ENCODE measurements at places on chromosomes 13 and 19.
A peak's percentile ranks its signal among the peaks of the same experiment; 100 is the strongest.

DNA sequence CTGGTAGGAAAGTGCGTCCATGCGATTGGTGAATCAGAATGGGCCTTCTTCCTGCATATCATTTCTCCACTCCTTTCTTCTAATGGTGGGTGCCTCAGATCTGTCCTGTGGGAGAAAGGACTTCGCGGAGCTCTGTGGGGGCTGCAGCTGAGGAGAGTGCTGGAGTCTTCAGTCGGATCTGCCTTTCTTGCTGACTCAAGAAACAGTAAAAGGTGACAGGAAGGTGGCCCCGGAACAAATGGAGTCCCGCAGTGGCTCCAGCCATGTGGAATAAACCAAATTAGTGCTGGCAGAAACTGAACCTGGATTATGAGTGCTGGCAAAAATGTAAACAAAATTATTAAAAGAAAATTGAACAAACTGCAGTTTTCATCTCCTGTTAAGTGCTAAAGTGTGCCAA lies 15.1 kb upstream of the GAS6 start:
- no peak for DNase-seq

- peak; percentile 62 for DNase-seq
Measured at GRCh38 chr19:49937750-49938381, 8.6 kb upstream of the NUP62 start.

DNA sequence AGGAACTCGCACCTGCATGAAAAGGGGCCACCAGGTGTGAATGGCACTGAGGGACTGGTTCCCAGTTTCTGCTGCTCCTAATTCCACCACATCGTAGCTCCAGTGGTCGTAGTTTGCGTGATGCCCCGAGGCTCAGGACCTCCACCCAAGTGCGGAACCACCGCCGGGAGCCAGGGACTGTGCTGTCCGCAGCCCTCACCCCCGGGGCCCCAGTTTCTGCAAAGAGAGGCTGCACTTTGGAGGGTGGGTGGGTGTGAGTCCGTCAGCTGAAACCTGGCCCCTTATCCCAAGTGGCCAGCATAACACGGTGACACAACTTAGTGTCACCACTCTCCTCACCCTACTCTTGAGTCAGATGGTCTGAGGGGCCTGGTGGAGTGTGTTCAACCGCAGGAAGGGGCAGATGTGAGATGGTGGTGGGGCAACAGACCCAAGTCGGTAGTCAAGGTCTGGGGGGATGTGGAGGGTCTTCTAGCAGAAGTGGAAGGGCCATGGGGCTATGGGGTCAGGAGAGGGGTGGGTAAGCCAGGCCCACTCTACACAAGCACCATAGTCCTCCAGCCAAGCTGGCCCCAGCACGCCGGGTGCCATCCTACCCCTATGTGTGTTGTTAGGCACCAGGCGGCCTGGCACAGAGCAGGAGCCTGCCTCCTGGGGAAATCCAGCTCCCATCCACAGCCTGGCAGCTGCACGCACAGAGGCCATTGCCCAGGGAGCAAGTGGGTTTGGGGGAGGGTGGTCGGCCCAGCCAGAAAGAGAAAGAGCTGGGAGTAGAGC lies 1301.6 kb downstream of the UQCRFS1 start:
- no peak for DNase-seq

DNA sequence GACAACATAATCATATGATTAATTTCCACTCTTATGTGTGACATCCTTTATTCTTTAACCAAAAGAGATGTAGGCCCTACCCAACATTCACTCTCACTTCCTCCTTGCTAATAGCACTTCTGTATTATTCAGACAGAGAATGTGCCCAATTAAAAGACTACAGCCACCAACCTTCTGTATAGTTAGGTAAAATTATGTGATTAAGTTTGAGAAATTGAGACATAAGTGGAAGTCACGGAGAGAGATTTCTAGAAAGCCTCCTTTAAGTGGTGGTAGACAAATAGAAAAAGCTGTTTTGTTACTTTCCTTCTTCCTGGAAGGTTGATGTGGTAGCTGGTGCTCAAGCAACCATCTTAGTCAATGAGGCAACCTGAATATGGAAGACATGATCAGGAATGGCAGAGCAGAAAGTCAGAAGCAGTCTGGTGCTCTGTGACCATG lies 14.8 kb downstream of the EPSTI1 start:
- DNase-seq, result no peak

- DNase-seq, result no peak
Measured at GRCh38 chr13:104740641-104741222, 1674.5 kb upstream of the SLC10A2 start.

DNA sequence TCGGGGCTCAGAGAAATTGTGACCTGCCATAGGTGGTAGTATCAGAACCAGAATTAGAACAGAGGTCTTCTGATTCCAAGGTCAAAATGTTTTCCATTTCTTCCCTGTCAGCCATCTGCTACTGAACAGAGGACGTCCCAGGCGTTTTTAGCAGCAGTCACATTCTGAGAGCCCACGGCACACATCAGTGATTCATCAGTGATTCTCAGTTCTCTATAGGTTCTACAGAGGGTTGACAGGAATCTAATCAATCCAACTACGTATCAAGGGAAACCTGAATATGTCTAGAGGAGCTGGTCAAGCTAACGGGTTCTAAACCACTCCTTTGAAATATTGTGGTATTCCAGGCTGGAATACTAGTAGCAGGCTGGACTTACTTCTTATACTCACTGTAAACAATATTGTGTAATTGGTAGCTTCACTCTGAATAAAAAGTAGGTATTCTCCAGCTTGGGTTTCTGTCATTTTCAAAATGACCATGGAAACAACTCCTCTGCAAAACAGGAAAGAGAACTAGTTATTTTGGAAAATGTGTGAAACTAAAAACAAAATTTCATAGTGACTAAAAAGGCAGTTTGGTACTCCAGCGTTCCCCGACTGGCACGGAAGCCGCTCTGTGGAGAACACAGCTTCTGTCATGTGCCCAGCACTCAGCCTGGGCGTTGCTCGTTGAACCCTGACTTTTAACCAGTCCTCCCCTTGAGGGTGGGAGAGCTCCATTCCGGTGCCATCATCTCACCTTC lies 43.2 kb downstream of the FLT3 start:
- DNase-seq, result no peak

DNA sequence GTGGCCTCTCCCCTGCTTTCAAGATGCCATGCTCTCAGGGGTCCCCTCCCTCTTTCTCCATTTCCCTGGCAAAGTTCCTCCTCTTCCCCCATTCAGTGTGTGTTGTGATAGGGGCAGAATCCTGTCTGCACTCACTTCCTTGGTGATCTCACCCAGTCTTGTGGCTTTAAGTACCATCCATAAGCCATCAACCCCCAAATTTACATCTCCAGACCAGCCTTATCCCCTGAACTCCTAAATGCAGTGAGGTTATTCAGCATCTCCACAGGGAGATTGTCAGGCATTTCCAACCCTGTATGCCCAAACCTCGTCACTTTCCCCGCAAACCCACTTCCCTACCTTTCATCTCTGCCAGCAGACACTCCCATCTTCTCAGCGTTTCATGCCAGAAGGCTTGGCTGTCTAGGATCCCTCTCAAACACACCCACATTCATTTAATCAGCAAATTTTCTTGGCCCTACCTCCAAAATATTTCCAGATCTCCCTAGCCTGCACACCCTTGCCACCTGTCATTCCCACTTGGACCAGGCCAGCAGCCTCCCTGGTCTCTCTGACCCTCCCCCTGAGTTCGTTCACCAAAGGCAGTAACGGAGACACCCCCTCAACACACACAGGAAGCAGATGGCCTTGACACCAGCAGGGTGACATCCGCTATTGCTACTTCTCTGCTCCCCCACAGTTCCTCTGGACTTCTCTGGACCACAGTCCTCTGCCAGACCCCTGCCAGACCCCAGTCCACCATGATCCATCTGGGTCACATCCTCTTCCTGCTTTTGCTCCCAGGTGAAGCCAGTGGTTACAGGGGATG lies at the start of gene HCST:
TSS of gene HCST (plus strand) at position 676 of the 808 bp plus-strand sequence. CDS start at position 741, 65 bp downstream.
- DNase-seq, result no peak

- no peak for DNase-seq
Measured at GRCh38 chr19:48386981-48387380, 4.4 kb downstream of the KDELR1 start.

- no peak for DNase-seq
Measured at GRCh38 chr19:49853852-49854377, 3.0 kb downstream of the PTOV1 start.

- no peak for DNase-seq
Measured at GRCh38 chr13:78137404-78138142, 218.9 kb upstream of the EDNRB start.

DNA sequence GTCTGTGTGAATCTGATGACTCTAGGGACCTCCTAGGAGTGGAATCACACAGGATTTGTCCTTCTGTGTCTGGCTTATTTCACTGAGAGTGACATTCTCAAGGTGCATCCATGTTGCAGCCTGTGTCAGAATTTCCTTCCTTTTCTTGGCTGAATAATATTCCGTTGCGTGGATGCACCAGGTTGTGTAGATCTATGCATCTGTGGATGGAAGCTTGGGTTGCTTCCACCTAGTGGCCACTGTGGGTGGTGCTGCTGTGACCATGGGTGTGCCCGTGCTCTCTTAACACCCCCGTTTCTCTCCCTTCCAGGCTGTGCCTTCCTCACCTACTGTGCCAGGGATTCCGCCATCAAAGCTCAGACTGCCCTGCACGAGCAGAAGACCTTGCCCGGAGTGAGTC lies 26.2 kb downstream of the CELF5 start:
- DNase-seq, result no peak

DNA sequence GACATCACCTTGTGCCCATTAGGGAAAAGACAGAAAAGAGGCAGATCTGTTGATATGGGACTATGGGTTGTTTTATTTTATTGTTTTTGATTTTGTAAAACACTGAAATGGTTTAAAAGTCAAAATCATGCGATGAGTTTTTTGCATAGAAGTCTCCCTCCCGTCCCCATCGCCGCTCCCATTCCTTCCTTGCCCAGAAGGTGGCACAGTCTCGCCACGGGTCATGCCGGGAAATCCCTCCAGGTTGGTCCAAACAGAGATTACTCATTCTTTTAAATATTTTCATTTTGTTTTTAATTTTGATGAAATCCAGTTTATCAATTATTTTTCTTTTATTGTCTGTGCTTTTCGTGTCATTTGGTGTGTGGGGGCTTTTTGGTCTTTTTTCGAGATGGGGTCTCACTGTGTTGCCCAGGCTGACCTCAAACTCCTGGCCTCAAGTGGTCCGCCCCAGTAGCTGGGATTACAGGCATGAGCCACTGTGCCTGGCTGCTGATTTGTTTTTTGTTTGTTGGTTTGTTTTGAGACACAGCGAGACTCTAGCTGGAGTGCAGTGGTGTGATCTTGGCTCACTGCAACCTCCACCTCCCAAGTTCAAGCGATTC lies 9.2 kb downstream of the PGPEP1 start:
- no peak for DNase-seq

GRCh38 chr19:57934820-57935665 lies at the start of gene ZNF418:
Gene ZNF418 (minus strand): TSS chr19:57935402. CDS start chr19:57933822, 1,580 bp downstream.
- no peak for DNase-seq

GRCh38 chr19:1453525-1454364 lies 3.8 kb downstream of the APC2 start:
- DNase-seq, result no peak

DNA sequence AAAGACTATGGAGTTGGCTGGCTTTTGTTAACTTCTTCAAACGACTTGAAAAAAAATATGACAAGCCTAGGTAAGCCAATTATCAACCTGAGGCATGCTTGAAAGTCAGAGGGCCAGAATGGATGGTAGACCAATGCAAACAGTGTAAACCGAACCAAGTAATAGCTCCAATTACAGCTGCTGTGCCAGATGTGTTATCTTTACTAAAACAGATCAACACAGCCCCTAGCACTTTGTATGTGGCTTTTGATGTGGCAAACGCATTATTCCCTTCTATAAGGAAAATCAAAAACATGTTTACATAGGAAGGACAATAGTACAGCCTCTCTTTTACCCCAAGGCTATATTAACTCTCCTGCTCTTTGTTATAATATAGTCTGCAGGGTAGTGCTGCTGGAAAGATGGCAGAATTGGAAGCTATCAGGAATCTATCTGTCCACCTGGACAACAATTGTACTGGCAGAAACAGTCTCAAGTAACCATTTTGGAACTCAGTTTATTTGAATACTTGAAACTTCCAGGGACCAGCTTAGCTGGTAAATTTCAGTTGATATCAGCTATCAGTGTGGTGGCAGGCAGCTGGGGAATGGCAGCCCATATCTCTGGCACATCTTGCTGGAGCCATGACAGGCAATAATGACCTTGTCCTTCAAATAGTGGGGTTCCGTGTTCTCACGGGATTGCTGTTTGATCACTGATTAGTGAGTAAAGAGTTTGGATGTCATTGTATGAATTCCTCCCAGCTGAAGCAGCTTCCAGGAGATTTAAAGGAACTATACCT lies 144.4 kb upstream of the WASF3 start:
- DNase-seq, result no peak

DNA sequence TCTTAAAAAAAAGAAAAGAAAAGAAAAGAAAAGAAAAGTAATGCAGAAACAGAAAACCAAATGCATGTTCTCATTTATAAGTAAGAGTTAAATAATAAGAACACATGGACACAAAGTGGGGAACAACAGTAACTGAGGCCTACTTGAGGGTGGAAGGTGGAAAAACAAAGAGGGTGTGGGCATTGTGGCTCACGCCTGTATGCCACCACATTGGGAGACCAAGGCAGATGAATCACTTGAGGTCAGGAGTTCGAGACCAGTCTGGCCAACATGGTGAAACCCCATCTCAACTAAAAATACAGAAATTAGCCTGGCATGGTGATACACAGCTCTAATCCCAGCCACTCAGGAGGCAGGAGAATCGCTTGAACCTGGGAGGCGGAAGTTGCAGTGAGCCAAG lies 8.1 kb downstream of the ZNF708 start:
- DNase-seq, result no peak

DNA sequence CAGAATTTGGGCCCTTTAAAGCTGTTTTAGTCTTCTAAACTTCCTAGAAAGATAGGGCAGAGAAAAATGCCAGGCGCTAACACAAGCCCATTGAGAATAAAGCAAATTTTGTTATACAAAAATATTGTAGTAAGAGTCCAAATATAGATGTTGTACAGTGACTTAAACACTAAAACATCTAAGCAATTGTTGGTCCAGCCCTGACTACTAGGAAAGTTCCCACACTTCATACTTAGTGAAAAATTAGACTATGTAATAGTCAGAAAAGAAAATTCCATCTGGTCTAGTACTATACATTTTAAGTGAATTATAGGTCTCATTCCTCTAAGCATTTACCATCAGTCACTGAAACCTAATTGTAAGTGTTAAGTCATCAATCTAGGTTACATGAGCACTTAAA lies 1518.3 kb upstream of the SLC10A2 start:
- no peak for DNase-seq

DNA sequence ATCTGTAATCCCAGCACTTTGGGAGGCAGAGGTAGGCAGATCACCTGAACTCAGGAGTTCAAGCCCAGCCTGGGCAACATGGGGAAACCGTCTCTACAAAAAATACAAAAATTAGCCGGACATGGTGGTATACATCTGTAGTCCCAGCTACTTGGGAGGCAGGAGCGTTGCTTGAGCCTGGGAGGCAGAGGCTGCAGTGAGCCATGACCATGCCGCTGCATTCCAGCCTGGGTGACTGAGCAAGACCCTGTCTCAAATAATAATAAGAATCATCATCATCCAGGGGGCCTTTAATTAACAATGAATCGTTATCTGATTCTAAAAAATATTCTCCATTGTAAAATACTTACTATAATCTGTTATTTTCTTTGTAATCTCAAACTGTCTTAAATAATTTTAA lies 283.4 kb downstream of the DACH1 start:
- no peak for DNase-seq

- no peak for DNase-seq
Measured at GRCh38 chr13:105918842-105919741, 616.4 kb downstream of the EFNB2 start.

- DNase-seq, result no peak
Measured at GRCh38 chr19:39128516-39129079, 3.0 kb downstream of the PAK4 start.
